Omental fat pad (tissue), 4 donors: ENCODE measurements at places on chromosomes 7 and 10.

DNA sequence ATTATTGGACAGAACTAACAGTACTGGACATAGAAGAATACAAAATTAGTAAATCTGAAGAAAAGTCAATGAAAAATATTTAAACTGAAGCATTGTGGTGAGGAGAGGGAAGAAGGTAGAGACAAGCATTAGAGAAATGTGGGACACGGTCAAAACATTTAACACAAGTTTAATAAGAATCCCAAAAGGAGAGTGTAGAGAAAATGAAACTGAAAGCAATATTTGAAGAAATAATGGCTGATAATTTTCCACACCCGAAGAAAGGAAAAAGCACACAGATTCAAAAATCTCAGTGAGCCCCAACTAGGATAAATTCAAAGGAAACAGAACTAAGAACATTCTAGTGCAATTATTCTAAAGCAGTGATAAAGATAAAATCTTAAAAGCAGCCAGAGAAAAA lies 126.4 kb upstream of the LRRTM3 start:
- DNase-seq, result no peak

GRCh38 chr7:13293264-13294002 lies 606.0 kb downstream of the ARL4A start:
- no peak for DNase-seq

GRCh38 chr7:4801839-4802231 lies 26.4 kb downstream of the AP5Z1 start:
- DNase-seq, result no peak

DNA sequence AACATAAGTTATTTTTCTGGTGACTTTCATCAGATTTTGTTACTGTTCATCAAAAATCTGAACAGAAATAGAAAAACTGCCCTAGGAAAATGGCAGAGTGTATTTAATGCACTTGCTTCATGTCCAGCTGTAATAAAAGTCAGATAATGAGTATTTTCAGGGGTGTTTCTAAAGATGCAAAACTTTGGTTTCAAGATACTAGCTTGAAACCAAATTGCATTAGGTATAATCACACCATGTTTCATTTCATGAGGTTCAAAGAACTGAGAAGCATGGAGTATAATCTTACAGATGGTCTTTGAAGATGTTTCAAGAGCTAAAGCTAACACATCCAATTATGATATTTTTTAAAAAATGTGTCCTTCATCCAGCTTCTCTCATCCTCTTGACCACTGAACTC lies 128.9 kb downstream of the NRCAM start:
- DNase-seq, result no peak

DNA sequence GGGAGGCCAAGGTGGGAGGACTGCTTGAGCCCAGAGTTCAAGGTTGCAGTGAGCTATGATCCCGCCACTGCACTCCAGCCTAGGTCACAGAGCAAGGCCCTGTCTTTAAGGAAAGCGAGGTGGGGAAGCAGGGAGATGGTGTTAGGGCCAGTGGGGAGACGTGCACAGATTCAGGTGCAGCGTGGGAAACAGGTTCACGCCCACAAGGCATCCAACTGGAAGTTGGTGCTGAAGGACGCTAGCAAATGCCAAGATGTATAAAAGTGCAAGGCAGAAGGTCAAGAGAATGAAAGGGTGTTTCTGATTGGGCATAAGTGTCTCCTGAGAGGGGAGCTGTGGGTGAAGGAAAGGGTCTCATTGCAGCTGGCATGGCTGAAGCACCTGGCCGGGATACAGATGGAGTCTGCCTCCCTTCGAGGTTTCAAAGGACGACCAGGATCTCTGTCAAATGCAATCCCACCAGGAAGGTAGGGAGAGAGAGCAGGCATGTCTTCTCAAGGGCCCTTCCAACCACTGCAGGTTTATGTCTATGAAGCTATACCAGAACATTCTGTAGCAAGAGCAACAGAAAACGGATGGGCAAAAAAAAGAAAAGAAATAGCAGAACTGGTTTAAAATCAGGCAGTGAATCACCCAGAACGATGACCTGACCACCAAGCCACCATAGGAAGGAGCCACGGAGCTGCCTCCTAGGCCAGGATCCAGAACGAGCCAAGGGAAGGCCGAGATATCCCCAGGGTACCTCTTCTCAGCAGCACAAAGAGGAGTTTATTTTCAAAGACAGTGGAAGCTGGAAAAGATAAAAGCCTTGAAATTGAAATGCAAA lies 43.2 kb downstream of the GSDME start:
- no peak for DNase-seq

DNA sequence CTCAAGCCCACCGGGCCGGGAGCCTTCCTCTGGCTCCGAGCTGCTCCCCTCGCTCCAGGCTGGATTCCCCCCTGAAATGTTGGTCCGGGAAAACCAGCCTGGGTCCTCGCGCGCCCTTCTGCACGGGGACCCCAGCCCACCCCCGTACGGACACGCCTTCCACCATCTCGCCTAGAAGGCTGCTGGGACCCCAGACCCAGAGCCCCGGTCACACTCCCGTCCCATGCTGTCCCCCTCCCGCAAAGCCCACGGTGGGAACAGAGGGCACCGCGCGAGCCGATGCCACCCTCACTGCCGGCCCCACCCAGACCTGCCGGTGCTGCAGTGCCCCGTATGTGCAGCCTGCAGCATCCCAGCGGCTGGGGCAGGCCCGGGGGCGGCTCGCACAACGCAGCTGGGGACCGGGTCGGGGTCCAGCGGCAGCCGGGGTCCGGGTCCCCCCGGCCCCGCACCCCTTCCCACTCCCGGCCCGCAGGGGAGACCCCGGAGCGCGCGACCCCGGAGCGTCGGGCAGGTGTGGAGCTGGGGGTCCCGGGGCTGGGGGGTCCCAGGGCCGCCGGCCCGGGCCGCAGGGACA lies 871 bp downstream of the SPOCK2 start:
- no peak for DNase-seq

- no peak for DNase-seq
Observed at GRCh38 chr7:156932006-156932405, 17.5 kb upstream of the NOM1 start.

- DNase-seq, result no peak
Observed at GRCh38 chr10:27285093-27285492, 44.5 kb upstream of the ACBD5 start.

DNA sequence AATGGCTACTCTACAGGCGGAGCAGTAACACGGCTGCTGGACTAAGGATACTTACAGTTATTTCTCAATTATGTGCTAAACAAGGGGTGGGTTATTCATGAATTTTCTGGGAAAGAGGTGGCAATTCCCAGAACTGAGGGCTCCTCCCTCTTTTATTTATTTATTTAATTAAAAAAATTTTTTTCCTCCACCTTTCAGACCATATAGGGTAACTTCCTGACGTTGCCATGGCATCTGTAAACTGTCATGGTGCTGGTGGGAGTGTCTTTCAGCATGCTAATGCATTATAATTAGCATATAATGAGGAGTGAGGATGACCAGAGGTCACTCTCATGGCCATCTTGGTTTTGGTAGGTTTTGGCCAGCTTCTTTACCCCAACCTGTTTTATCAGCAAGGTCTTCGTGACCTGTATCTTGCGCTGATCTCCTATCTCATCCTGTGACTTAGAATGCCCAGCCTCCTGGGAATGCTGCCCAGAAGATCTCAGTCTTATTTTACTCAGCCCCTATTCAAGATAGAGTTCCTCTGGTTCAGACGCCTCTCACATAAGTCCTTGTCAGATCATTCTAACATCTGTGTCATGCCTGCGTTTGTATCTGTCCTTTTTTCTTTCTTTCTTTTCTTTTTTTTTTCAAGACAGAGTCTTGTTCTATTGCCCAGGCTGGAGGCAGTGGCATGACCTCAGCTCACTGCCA lies 15.9 kb upstream of the STOX1 start:
- DNase-seq, result no peak

DNA sequence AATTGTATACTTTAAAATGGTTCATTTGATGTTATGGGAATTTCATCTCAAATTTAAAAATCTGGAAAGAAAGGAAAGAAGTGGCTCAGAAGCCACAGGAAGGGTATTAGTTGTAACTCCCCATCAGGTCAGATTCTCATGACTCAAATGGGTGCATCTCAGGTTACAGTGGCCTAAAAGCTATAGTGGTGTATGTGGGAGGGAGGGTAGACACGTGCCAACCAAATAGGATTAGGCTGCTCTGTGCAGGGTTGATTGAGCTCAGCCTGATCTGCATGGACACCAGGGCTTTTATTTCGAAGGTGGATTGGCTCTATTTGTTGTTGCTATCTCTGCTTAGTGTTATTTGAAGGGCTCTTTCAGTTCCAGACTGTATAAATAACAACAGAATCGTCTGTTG lies 121.5 kb upstream of the PRR15 start:
- no peak for DNase-seq

DNA sequence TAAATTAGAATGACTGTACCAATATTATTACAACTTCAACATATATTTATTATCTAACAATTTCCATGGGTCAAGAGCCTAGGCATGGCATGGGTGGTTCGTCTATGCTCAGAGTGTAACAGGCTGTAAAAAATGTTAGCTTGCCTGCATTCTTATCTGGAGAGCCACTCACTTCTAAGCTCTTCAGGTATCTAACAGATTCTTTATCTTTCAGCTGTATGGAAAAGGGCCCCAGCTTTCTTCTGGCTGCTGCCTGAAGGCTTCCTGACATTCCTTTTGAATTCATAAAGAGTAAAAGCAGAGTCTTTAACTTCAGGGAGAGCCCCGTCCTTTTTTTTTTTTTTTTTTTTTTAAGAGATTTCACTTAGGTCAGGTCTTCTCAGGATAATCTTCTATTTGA lies 648.8 kb downstream of the NXPH1 start:
- DNase-seq, result no peak

DNA sequence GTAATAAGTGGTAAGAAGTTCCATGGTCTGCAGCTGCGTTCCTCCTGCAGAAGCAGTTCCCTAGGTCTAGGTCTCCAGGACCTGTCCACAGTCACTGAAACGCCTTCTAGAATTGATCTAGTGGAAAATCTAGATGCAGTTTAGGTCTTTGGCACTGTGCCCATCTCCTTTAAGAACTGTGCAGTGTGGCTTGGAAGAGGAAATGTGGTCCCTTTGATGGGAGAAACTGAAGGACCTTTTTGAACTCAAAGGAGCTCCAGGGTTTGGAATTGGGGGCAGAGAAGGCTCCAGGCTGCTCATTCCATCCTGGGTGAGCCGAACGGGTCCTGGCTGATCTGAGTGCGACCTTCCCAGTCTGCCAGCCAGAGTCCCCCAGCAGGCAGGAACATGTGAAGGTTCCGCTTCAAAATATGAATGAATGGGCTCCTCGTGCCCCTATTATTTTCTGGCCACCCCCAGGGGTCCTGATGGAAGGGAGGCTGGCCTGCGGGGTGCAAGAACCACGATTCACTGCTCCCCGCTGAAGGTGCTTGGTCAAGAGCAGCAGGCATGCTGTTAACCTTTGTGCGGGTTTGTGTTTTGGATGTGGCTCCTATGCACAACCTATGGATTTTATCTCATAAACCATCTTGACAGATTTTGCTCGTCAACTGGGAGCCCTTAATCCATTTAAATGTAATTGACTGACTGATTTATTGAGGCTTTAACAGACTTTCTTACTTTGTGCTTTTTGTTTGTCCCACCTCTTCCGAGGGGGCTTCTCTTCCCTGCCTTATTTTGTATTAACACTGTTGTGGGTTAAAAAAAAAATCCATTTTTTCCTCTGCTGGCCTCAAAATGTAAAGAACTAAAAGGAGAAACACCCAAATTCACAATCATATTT lies 36.7 kb downstream of the ZNF467 start:
- no peak for DNase-seq

DNA sequence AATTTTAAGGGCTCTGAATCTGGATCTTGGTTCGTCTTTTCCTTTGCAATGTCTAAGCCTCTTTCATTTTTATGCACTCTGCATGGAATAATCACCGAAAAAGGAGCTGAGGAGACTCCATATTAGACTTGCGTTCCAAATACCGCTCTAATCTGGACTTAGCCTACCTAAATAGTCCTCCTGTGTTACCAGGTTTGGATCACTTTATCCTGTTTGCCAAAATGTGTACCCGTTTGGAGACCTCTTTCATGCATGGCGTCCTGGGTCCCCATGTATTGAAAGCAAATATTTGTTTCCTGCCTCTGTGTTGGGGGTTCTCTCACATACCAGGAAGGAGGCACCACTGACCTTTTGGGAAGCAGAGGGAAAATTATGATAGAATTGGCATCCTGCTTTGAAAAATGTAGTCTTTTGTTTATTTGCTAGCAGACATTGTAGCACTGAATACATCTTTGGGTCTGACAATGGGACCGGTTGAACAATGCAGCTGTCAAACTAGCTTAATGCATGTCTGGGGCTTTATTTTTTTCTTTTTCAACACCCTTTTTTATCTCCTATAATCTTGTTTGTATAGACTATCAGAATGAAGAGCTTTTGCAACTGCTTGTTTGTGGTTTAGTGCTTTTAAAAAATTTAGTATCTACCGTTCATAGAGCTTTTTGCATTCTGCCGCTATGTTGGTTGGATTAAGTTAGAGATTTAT lies 11.8 kb upstream of the CELF2 start:
- no peak for DNase-seq

- no peak for DNase-seq
Observed at GRCh38 chr10:49362596-49363260, 33.2 kb downstream of the DRGX start.

DNA sequence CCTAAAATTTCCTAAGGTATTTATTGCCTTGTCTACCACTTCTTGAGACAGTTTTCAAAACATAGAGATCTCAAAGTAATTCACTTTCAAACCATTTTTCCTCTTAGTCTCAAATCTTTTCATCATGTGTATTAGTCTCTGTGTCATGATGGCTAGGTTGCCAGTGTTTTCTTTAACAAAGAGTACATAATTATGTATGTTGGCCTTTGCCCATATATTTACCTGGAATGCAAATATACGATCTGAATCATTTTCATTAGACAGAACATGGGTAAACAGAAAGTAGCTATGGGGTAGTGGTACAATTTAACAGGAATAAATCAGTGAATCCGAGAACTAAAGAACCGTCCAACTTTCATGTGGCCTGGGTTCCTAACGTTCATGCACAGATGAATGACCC lies 852.1 kb upstream of the MBL2 start:
- DNase-seq, result no peak

DNA sequence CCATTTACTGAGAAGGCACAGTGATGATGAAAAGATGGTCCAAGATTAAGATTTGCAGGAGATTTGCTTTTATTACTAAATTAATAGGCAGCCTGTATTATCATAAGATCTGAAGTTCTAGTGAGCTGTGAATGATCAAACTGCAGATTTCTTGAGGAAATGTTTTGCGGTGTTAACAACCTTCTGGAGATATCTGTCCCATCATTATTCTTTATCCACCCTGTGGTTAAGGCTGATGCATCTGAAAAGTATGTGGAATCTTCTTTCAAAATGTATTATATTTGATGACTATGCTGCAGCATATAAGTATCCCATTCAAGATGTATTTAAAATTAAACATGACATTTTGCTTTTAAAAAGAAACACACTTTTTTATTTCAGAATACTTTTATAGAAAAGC lies 150.3 kb downstream of the POLR1F start:
- DNase-seq, result no peak

DNA sequence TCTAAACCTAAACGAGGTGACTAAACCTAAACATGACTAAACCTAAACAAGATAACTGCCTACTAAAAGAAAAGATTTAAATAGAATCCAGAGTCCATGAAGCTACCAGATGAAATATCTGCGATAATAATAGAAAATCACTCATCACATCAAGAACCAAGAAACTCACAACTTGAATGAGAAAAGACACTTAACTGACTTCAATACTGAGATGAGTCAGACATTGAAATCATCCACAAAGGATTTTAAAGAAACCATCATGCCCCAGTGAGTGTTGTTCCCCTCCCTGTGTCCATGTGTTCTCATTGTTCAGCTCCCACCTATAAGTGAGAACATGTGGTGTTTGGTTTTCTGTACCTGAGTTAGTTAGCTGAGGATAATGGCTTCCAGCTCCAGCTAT lies 416.0 kb downstream of the CALN1 start:
- DNase-seq, result no peak
